ENCODE measurements at places on chromosomes 7 and 10.

GRCh38 chr7:102469972-102470825, 5.4 kb downstream of the LRWD1 start:
- DNase-seq = no peak

- no peak for DNase-seq
Observed at GRCh38 chr10:101446071-101446470, 92.1 kb downstream of the BTRC start.

GRCh38 chr10:114631666-114632417, 26.2 kb downstream of the ABLIM1 start:
- DNase-seq = peak; percentile 43

DNA sequence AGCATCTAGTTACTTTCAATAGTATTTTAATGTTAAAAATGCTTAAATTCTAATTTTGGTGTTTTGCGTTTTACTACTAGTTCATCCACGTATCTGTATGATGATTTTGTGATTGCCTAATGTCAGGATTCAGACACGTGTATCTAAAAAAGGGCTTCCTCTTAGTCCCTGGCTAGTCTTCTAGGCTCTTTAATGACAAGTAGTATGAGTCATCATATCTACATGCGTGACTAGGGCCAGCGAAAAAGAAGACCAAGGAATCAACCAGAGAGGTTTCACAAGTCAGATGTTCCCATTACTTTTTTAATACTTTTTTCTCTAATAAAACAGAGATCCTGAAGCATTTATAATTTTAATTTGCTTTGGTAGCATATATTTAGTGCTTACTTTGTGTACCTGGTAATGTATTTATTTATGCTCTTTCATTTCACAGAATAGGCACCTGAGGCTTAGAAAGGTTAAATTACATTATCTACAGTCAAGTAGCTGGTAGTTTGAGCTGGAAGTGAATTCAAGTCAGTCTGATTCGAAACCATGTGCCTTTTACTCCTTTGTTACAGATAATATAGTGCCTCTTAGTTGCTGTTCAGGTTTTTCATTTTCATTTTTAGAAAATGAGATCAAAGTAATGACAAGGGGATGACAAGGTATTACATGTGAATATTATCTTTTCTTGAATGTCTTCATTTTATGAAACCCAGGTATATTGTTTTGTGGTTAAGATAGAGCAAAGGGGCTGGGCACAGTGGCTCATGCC, 140.3 kb downstream of the FOXP2 start:
- no peak for DNase-seq

DNA sequence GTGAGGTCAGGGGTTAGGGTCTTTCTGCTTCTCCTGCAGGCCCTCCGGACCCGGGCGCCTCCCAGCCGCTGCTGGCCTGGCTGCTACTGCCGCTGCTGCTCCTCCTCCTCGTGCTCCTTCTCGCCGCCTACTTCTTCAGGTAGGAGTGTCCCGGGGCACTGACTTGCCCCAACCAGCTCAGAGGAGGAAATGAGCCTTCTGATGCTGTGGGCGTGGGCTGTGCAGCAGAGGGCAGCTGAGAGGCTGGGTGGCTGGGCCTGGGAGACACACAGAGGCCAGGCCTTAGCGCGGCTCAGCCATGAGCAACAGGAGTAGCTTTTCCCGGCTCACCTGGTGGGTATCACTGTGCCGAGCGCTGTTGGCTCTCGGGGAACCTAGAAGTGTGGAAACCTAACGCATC, 78.9 kb downstream of the MKI67 start:
- peak; percentile 16 for DNase-seq

- no peak for DNase-seq
Observed at GRCh38 chr10:74289951-74290350, 138.9 kb downstream of the ADK start.

DNA sequence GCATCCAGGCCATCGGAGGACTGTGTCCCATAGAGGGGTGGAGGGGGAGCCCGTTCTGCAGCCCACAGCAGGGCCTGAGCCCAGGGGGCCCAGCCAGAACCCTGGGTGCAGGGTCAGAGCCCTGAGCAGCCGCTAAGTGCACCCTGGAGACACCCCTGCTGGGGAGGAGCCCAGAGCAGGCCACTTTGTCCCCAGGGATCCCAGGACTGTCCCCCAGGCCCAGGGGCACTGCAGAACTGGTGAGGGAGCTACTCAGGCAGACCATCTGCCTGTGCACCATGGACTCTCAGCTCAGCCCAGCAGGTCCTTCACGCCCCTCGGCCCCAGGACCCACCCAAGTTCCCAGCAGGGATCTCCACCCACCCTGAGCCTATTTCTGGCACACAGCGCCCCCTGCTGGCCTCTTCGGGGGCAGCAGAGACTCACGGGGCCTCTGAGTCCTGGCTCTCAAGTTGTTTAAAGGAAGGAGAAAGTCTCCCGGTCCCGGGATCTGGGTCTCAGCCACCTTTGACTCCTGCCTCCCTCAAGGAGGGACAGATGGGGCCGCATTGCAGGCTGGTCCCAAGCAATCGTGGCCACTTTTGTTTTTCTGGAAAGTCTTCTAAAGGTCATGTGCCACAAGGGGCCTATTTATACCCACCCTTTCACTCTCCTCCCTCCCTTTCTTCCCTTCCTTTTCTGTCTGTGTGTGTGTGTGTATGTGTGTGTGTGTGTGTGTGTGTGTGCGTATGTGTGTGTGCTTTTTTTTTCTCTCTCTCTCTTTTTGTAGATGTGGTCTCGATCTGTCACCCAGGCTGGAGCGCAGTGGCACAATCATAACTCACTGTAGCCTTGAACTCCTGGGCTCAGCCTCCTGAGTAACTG, 90.3 kb downstream of the MYL10 start:
- DNase-seq = no peak

GRCh38 chr7:64870656-64871055, 32.4 kb upstream of the ZNF273 start:
- DNase-seq = no peak

- no peak for DNase-seq
Observed at GRCh38 chr10:73406846-73407245, 7.0 kb downstream of the ANXA7 start.

DNA sequence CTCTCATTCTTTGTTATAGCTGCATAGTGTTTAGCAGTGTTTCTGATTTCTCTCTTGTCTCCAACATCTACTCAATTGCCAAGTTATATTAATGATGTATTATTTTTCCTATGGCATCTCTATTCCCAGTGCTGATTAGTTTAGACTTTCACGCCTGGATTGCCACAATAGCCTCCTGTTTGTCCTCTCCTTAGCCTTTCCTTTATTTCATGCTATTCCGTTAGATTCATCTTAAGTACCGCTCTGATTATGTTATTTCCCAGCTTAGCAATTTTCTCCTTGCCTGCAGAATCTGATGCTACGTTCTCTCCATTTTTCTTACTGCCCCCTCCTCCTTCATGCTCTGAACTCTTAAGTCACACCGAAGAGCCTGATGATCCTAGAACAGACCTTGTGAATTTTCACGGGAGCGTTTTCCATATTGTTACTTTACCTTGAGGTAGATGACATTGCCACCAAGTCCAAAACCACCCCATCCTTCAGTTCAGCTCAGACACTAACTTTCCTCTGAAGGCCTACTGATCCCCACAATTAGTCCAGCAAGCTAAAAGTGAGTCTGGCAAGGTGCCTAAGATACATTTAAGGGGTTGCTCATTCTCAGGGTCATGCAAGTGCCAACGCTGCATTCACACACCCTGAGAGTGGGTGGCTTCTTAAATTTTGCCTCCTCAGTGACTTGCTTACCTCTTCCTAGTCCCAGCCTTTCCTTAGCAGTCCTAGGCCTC, 6.6 kb upstream of the NRF1 start:
- no peak for DNase-seq

GRCh38 chr7:67550801-67551436, 554.3 kb downstream of the TYW1 start:
- DNase-seq = peak; percentile 3

DNA sequence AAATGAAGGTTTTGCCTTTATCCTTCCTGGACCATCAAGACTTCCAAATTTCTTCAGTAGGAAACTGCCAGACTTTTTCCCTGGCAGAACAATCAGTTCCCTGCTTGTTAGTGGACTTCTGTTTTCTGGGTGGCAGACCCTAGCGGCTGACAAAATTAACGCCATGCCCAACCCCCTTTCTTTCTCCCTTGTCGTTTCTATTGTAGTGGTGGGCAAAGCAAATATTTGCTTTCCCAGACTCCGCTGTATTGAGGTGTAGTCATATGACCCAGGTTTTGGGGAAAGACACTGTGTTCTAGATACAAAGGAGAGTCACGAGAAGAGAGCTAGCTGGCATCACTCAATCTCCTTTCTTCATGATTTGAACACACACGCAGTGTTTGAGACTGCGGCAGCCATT, 7.7 kb downstream of the PON2 start:
- DNase-seq = no peak

GRCh38 chr10:47139121-47139520, 160.9 kb upstream of the GDF10 start:
- no peak for DNase-seq

DNA sequence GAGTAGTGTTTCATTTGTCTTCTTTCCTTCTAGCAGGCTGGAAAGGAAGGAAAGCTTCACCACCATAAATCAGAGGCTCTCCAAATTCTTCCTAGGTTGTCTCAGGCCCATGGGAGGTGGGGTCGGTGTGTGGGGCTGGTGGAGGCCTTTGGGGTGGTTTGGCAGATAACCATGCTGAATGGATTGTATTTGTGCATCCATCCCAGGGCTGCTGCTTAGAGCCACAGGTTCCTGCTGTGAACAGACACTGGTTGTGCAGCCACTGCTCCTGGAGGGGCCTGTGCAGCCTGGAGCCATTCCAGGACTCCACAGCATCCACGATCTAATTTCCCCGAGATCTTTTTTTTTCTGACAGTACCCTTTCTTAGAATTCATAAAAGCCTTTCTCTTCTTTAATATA, 741.8 kb downstream of the SUGCT start:
- DNase-seq = no peak

GRCh38 chr10:61415824-61416223, 37.4 kb downstream of the TMEM26 start:
- DNase-seq = no peak

- no peak for DNase-seq
Observed at GRCh38 chr7:36284456-36285090, 105.1 kb upstream of the ANLN start.

DNA sequence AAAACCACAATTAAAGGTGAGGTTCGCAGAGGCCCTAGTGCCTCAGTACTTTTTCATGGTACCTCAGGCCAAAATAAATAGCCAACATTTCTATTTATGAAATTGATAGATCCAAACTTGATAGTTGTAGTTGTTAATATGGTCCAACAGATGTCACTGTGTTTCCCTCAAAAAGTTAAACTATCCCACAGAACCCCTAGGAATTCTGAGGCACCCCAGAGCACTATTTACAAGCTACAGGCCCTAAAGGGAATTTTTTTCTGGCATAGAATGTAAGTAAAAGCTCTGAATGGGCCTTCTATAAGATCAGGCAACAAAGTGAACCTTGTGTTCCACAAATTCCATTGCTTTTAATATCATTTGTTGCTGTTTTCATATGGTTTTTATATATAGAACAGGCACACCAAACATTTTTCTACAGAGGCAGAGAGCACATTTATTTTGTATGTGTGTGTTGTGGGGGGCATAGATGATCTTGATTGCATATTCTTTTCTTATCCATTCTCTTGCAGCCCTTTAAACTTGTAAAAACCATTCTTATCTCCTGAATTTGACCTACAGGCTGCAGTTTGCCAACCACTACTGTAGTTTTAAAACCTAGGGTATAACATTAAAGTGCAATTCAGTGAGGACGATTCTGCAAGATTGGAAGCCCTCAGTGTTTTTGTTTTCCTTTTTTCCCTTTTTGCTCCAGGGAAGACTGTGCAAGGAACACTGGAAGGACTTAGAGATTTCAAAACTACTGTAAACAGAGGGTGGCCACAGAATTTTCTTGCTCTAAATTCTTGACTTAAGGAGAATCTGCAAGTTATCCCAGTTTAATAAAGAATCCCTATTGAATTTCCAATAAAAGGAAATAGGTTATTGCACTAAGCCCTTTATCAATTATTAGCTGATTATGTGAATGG, 3.5 kb upstream of the ARL4A start:
- DNase-seq = peak; percentile 50

- no peak for DNase-seq
Observed at GRCh38 chr10:43202224-43202656, 64.0 kb downstream of the CSGALNACT2 start.

DNA sequence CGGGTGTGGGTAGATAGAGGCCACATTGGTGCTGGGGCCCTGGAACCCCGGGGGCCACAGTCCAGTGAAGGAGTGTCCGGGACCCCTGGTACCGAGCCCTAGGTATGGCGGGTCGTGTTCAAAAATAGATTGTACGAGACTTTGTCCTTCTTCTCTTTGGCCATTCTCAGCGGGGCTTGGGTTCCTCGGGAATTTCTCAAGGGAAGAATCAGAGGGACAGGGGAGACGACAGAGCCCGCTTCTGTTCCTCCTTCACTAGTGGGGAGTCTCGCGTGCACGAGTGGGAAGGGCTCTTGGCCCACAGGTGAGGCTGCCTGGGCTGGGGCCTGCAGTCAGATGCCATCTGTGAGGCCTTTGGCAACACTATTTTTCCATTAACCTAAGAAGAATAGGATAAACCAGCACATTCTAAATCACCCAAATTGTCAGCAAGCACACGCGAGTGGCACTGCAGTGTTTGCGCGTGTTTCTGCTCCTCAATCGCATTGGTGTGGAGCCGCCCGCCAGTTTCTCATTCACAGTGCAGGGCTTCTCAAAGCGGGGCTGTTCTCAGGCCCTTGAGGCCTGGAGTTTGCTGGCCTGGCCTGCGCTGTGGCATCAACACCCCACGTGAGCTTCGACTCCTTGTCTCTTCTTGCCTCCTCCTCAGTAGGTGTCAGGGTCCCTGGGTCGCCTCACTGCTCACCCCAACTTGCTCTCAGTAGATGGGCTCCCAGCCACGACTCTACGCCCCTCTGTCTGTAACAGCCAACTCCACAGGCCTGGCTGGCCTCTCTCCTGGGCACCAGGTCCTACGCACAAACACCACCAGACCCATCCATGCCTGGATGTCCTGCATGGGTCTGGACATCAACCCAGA, 187.6 kb upstream of the SHH start:
- no peak for DNase-seq

- DNase-seq = no peak
Observed at GRCh38 chr7:110373416-110373815, 717.5 kb upstream of the LRRN3 start.

- no peak for DNase-seq
Observed at GRCh38 chr7:157292770-157293412, 43.9 kb upstream of the DNAJB6 start.

GRCh38 chr10:101859530-101859929, 15.9 kb upstream of the KCNIP2 start:
- DNase-seq = no peak

GRCh38 chr10:24642921-24643678, 80.6 kb downstream of the ARHGAP21 start:
- peak; percentile 76 for DNase-seq

GRCh38 chr10:120607710-120608703, 151.0 kb downstream of the PLPP4 start:
- DNase-seq = no peak

GRCh38 chr7:137538361-137538762, 194.8 kb upstream of the PTN start:
- DNase-seq = no peak
